ENCODE measurements at places on chromosomes 3 and 15.
A peak's percentile ranks its signal among the peaks of the same experiment; 100 is the strongest.

DNA sequence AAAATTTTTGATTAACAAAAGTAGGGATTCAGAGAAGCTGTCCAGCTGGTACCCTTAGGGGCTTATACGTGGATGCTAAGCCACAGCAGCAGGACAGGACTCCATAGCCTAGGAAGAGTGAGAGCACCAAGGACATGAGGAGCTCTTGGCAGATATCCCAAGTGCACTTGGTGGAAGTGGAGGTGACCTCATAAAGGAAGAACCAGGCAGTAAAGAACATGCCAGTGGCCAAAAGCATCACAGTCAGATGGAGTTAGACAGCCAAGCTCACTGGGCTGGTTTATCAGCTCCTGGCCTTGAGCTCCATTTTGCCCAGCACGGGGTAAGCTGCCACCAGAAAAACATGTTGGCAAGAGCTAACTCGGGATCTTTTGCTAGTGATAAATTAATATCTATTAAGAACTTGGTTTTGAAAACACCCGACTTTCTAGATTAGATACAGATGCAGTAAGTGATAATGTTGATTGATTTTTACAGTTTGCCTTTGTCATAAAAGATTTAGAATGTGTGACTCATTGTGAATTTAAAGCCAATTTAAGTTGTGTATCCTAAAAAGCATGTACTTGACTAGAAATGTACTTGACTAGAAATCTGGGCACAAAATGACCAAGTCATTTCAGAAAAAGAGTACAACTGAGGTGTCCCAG, 108.0 kb downstream of the CMSS1 start:
- H3K27me3 ChIP-seq, result no peaks in the 10 kb centered on the region
- no peak for ATAC-seq
- H3K4me3 ChIP-seq, result no peak overlapping the region
- no peak overlapping the region for H3K27ac ChIP-seq
- peaks cover 28% of the 10 kb centered on the region for H3K36me3 ChIP-seq
- H3K4me1 ChIP-seq, result peaks cover 6% of the 10 kb centered on the region

DNA sequence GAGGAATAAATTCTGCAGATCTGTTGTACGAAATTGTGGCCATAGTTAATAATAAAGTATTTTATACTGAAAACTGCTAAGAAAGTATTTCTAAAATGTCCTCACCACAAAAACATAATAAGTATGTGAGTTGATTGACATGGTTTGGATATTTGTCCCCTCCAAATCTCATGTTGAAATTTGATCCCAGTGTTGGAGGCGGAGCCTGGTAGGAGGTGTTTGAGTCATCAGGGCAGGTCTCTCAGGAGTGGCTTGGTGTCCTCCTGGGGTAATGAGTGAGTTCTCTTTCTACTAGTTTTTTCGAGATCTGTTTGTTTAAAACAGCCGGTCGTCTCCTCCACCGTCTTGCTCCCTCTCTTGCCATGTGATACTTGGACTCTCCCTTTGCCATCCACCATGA, 424.1 kb upstream of the KCNMB2 start:
- H3K4me1 ChIP-seq, result no peaks in the 10 kb centered on the region
- no peak overlapping the region for H3K27ac ChIP-seq
- no peaks in the 10 kb centered on the region for H3K36me3 ChIP-seq
- peaks cover 36% of the 10 kb centered on the region for H3K27me3 ChIP-seq
- no peak overlapping the region for H3K4me3 ChIP-seq

DNA sequence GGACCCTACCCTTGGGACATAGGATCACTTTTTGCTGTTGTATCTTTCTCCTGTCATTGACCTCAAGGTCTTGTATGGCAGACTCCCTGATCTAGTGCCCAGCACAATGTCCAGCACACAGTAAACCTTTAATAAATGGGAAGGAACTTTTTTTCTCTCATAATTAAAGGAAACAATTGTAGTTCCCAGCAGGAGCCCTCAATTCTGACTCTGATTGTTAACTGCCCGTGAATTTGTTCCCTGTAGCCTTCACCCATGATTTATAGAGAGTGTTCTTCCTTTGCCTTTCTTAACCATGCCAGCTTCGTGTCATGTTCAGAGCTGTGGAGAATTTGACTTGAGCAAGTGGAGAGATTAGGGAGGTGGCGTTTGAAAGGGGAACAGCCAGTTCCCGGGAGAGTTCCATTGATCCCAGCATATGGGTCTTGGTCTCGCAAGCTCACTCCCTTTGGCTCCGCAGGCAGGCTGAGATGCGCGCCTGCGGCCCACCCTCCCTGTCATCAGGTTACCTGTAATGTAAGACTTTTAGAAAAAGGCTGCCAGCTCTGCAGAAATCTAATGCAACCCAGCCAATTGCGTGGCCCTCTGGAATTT, 182.6 kb downstream of the TP63 start:
- H3K27ac ChIP-seq, result no peak overlapping the region
- no peaks in the 10 kb centered on the region for H3K27me3 ChIP-seq
- no peak overlapping the region for H3K4me3 ChIP-seq
- no peaks in the 10 kb centered on the region for H3K4me1 ChIP-seq

GRCh38 chr15:27336676-27337075, 365.7 kb downstream of the GABRG3 start:
- no peaks in the 10 kb centered on the region for H3K27me3 ChIP-seq
- no peaks in the 10 kb centered on the region for H3K4me1 ChIP-seq
- H3K36me3 ChIP-seq, result no peaks in the 10 kb centered on the region
- H3K27ac ChIP-seq, result no peak overlapping the region
- H3K4me3 ChIP-seq, result no peak overlapping the region

- peak overlapping the region; percentile 62 for H3K27ac ChIP-seq
- no peaks in the 10 kb centered on the region for H3K36me3 ChIP-seq
- no peak overlapping the region for H3K4me3 ChIP-seq
- peaks cover 74% of the 10 kb centered on the region for H3K4me1 ChIP-seq
- no peak for ATAC-seq
Observed at GRCh38 chr15:58977887-58978286, 9.6 kb upstream of the RNF111 start.

DNA sequence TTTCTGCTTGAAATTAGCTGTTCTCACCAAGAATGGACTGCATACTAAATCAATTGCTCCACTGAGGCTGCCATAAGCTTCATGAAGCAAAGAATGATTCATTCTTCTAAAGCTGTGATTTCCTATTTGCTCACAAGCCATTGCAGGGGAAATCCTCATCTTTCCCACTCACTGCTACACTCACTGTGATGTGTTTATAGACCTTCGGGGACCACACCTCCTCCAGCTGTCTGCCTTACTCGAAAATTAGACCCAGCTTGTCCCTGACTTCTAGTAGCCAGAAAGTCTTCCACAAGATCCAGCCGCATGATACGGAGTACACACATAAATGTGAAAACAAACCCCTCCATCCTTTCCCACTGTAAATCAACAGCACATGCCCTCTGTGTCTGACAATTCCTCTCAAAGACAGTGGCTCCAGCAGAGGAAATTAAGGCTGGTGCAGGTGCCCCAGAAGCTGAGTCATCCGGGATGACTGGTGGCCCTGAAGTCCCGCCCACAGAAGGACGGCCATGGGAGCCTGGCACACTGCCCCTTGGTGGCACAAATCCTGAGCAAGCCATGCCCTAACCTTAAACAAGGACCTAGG, 172.0 kb downstream of the STT3B start:
- peaks cover 84% of the 10 kb centered on the region for H3K36me3 ChIP-seq
- H3K4me3 ChIP-seq, result no peak overlapping the region
- ATAC-seq, result peak; percentile 63
- no peaks in the 10 kb centered on the region for H3K27me3 ChIP-seq
- H3K27ac ChIP-seq, result peak overlapping the region; percentile 91
- H3K4me1 ChIP-seq, result peaks cover 43% of the 10 kb centered on the region

DNA sequence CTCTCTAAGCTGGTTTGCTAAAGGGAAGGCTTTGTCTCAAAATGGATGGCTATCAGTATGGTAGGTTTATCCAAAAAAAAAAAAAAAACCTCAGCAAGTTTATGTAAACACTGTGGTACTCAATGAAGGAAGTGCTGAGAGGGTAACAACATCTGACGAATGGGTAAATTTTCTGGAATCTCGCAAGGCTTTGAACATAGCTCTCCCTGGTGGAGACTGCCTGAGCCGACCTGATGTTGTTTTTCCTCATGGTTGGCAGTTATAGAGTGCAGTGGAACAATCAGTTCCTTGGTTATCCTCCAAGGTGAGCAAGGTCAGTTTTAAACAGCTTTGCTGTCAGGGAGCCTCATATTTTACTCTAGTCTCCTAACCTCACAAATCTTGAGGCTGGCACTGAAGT, 94.6 kb downstream of the ZPLD1 start:
- no peak for ATAC-seq
- H3K27ac ChIP-seq, result no peak overlapping the region
- H3K27me3 ChIP-seq, result peaks cover 23% of the 10 kb centered on the region

GRCh38 chr15:50883903-50884302, 24.6 kb upstream of the AP4E1 start:
- no peaks in the 10 kb centered on the region for H3K36me3 ChIP-seq
- peaks cover 64% of the 10 kb centered on the region for H3K4me1 ChIP-seq
- ATAC-seq, result peak; percentile 71

- no peak for ATAC-seq
- H3K27me3 ChIP-seq, result no peaks in the 10 kb centered on the region
- H3K4me1 ChIP-seq, result peaks cover 8% of the 10 kb centered on the region
- no peaks in the 10 kb centered on the region for H3K36me3 ChIP-seq
- H3K4me3 ChIP-seq, result no peak overlapping the region
- H3K27ac ChIP-seq, result no peak overlapping the region
Observed at GRCh38 chr3:143332026-143332425, 212.5 kb downstream of the CHST2 start.

- H3K36me3 ChIP-seq, result peaks cover 9% of the 10 kb centered on the region
- H3K27me3 ChIP-seq, result no peaks in the 10 kb centered on the region
- no peak overlapping the region for H3K4me3 ChIP-seq
Observed at GRCh38 chr15:34006381-34006780, 32.6 kb downstream of the AVEN start.

- ATAC-seq, result no peak
- H3K27me3 ChIP-seq, result no peaks in the 10 kb centered on the region
- H3K27ac ChIP-seq, result no peak overlapping the region
- no peak overlapping the region for H3K4me3 ChIP-seq
- H3K4me1 ChIP-seq, result no peaks in the 10 kb centered on the region
Observed at GRCh38 chr3:41330465-41330864, 131.2 kb downstream of the CTNNB1 start.

DNA sequence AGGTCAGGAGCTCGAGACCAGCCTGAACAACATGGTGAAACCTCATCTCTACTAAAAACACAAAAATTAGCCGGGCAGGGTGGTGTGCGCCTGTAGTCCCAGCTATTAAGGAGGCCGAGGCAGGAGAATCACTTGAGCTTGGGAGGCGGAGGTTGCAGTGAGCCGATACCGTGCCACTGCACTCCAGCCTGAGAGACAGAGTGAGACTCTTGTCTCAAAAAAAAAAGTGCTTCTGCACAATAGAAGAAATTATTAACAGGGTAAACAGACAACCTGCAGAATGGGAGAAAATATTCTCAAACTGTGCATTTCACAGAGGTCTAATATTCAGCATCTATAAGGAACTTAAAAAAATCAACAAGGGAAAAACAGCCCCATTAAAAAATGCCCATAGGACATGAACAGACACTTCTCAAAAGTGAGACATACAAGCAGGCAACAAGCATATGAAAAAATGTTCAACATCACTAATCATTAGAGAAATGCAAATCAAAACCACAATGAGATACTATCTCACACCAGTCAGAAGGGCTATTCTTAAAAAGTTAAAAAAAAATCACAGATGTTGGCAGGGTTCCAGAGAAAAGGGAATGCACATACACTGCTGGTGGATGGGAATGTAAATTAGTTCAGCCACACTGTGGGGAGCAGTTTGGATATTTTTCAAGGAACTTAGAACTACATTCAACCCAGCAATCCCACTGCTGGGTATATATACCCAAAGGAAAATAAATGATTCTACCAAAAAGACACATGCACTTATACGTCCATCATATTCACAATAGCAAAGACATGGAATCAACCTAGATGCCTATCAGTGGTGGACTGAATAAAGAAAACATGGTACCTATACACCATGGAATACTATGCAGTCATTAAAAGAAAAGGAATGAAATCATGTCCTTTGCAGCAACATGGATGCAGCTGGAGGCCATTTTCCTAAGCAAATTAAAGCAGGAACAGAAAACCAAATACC, 75.5 kb downstream of the MSL2 start:
- ATAC-seq, result no peak
- peaks cover 24% of the 10 kb centered on the region for H3K4me1 ChIP-seq
- H3K36me3 ChIP-seq, result peaks cover 8% of the 10 kb centered on the region
- H3K4me3 ChIP-seq, result no peak overlapping the region

DNA sequence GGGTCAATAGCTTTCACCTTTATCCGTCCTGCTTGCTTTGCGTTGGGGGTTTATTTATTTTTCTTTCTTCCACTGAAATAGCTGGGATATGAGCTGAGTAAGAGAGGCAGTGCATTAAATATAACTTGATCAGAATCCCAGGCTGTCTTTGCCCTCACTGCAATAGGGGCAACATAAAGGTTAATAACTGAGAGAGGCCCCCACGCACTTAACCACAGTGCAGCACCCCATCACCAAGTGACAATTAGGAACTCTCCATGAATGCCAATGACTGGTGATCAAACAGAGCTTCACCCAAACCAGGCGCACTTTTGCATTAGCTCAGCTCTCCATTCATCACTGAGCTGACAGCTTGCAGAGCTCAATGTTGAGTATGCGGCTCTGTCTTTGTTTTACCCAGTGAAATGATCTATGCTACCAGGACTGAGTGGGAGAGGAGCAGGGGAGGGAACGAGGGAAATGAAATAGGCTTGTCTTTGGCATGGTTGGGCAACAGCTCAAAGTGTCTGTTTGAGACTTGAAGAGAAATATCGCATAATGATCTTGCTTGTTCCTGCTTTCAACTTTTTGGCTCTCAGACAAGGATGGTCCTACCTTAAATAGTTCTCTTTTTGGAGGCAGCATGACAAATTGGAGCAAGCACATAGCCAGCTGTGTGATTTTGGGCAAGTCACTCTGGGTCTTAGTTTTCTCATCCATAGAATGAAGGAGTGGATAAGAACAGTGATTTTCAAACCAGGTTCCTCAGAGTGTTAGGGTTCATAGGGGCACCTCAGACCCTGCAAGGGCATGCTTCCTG, 14.5 kb upstream of the GLCE start:
- no peaks in the 10 kb centered on the region for H3K36me3 ChIP-seq
- no peak overlapping the region for H3K27ac ChIP-seq
- H3K4me1 ChIP-seq, result no peaks in the 10 kb centered on the region
- H3K4me3 ChIP-seq, result no peak overlapping the region

GRCh38 chr3:28081533-28081947, 159.9 kb upstream of the CMC1 start:
- peaks cover 9% of the 10 kb centered on the region for H3K27me3 ChIP-seq
- H3K36me3 ChIP-seq, result no peaks in the 10 kb centered on the region
- H3K4me3 ChIP-seq, result no peak overlapping the region

GRCh38 chr3:136804813-136805212, 14.1 kb upstream of the SLC35G2 start:
- H3K27ac ChIP-seq, result no peak overlapping the region
- no peaks in the 10 kb centered on the region for H3K36me3 ChIP-seq
- H3K4me1 ChIP-seq, result no peaks in the 10 kb centered on the region
- no peak for ATAC-seq
- H3K4me3 ChIP-seq, result no peak overlapping the region
